ENCODE measurements at places on chromosomes 2 and 18.

DNA sequence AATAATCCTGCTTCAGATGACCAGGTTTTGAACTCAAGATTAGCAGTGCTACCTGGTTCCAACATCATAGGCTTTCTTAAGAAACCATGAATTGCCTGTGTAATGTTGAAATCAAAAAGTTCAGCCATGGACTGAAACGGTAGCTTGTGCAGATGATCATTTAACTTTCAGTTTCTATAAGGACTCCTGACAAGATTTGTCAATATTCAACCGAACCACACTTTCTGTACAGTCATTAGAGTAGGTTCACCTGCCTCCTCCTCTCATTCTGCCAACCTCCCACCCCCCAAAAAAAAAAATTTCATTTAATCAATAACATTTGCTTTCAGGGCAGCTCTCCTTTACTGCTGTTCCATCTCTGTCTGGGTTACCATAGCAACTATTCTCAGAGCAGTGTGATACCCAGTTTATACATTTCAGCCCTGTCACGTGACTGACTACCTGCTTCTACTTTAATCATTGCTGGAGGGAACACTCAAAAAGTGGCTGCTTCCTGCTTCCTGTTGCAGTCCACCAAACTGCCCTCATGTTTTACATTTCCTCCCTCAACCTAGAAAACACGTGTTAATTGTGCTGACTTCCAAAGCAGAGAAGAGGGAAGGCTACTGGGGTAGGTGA, 275.5 kb downstream of the SS18 start:
- DNase-seq: no peak

GRCh38 chr18:49524349-49524748, 37.3 kb upstream of the C18orf32 start:
- no peak for DNase-seq

GRCh38 chr18:10099539-10100140, 185.8 kb downstream of the VAPA start:
- no peak for DNase-seq

GRCh38 chr2:5287558-5288334, 404.4 kb upstream of the SOX11 start:
- no peak for DNase-seq

DNA sequence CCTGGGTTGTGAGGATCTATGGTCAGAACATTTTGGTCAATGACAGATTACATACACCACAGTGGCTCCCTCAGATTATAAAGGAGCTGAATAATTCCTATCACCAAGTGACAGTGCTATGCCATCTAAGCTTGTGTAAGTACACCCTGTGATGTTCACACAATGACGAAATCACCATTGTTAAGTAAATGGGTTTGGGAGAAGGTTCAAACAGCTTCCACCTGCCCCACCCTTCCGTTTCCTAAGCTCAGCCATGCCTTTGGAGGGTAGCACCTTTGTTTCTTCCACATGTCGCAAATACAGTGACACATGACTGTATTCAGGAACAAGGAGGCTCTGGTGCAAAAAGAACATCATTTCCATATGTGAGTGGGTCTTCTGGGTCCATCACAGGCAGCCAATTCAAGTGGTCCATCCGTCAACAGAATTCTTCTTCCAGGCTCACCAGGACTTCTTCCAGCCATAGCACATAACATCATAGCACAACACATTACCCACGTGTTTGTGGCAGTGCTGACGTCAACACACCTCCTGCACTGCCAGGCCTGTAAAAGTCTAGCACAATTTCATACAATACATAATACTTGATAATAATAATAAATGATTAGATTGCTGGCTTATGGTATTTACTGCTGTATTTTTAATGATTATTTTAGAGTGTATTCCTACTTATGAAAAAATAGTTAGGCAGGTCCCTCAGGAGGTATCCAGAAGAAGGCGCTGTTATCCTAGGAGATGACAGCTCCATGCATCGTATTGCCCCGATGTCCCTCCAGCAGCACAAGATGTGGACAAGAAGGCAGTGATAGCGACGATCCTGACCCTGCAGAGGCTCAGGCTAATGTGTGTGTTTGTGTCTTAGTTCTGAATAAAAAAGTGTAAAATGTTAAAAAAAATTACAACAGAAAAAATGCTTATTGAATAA, 264.8 kb downstream of the ANAPC1 start:
- DNase-seq: no peak

GRCh38 chr18:46569211-46569610, 87.8 kb downstream of the LOXHD1 start:
- no peak for DNase-seq

- no peak for DNase-seq
Observed at GRCh38 chr18:5620289-5620688, 76.5 kb upstream of the EPB41L3 start.

DNA sequence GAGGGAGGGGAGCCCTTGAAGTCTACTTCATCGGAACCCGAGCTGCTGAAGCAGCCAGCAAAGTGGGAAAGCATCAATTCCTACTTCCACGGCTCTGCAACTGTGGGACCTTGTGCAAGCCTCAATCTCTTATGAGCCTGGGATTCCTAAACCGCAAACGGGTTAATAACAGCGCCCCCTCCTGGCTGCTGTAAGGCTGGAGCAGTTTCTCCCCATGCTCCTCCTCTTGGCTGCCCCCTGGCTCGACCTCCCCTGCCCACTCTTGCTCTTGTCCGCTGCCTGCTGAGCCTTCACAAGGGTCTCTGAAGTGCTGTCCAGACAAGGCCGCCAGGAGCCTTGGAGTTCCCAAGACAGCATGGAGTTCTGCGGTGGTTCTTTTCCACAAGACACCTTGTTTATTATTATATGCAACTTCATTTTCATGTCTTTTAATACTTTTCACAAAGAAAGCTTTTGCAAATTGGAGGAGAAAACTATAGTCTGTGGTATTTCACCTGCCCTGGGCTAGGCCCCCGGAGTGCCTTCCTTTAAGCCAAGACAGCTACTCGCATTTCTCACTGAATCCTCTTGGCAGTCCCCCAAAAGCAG, 157.2 kb downstream of the DDX1 start:
- DNase-seq: no peak

DNA sequence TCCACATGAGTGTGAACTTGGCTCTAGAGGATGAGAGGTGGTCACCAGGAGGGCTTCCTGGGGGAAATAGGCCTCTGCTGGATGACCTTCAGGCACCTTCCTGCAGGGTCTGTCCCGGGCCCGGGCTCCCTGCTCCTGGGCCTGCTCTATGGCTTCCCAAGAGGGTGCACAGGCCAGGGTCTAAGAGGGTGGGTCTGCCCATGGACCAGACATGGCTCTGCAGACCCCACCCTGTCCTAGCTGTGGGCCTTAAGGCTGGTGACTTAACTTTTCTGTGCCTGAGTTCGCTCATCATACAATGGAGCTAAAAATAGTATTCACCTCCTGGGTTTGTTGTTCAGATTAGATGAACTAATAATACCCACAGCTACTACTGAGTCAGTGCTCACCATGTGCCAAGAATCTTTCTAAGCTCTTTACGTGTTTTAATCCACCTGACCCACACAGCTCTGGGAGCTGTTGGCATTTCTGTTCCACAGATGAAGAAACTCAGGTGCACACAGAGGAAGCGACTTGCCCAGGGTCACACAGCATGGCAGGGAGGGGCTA, 14.4 kb downstream of the INHBB start:
- no peak for DNase-seq

DNA sequence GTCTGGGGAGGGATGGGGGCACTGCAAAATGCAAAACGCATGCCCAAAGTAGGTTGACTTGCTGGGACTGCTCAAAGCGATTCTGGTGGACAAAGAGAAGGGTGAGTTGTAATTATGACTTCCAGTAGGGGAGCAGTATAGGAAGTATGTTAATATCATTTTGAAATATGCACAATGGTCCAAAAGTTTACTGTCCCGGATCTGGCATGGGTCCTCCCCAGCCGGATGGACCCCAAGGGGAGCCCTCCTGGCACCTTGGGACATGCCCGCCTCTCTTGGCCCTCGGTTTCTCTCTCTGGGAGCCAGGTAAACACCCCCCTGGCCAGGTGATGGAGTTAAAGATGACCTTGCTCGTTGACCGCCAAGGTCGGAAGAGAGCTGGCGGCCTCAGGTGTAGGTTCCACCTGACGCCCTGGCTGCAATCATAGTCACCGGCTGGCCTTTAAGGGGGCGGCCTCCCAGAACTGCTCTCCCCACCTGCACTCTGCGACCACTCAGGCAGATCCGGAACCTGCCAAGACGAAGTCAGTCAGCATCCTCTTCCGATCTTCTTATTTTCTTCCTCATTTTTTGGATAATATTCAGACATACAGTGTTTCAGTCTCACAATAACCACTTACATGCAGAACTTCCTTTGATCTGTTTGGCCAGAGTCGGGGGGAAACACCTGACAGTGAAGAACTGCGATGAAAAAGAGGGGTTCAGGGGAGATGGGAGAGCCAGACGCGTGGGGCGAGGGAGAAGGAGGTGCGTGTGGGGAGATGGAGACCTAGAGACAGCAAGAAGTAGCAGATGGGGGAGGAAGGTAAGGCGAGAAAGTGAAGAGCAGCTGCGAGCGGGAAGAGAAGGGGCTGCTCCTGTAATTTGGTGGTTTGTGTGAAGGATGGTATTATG, 148.3 kb downstream of the MEIS1 start:
- DNase-seq: no peak

GRCh38 chr2:65475000-65475399, 42.6 kb upstream of the SPRED2 start:
- no peak for DNase-seq

DNA sequence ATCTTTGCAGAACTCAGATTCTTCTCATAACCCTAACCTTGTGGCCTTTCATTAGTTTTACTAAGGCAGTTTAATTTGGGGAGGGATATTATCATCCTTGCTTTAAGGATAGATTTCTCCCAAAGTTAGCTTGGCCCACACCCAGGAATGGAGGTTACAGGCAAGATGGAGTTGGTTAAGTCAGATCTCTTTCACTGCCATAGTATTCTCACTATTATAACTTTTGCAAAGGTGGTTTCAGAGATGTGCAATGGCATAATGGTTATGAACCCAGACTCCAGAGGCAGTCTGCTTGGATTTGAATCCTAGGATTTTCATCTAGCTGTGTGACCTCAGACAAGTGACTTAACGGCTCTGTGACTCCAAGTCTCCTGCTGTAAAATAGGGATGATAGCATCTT, 48.7 kb upstream of the NDUFV2 start:
- DNase-seq: no peak

GRCh38 chr18:21904856-21905255, 164.3 kb downstream of the MIB1 start:
- no peak for DNase-seq

DNA sequence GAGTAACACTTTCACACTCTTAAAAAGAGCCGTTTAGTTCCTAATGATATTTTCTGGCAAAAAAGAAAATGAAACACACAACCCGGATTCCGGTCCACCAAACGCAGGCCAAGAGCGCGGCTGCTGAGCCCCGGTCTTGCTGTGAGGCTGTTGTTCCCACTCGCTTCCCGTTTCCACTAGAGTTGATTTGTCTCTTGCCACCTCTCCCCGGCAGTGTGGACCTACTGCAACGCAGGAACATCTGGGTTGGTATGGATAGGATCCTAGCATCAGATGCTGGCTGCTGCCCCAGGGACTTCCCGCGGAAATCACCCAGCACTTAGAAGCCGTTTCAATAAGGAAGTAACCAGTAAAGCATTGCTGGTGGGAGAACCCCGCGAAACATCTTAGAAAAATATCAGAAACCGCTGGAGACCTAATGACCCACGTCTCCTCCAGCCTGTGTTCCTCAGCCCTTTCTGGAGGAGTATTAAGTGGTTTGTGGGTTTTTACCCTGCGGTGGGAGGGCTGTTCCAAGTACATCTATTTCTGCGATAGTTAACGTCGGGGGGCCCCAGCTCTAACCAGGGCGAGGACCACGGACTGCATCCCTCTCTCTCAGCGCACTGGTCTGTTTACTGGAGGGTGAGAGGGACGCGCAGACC, 939 bp downstream of the DOCK10 start:
- peak; percentile 64 for DNase-seq

DNA sequence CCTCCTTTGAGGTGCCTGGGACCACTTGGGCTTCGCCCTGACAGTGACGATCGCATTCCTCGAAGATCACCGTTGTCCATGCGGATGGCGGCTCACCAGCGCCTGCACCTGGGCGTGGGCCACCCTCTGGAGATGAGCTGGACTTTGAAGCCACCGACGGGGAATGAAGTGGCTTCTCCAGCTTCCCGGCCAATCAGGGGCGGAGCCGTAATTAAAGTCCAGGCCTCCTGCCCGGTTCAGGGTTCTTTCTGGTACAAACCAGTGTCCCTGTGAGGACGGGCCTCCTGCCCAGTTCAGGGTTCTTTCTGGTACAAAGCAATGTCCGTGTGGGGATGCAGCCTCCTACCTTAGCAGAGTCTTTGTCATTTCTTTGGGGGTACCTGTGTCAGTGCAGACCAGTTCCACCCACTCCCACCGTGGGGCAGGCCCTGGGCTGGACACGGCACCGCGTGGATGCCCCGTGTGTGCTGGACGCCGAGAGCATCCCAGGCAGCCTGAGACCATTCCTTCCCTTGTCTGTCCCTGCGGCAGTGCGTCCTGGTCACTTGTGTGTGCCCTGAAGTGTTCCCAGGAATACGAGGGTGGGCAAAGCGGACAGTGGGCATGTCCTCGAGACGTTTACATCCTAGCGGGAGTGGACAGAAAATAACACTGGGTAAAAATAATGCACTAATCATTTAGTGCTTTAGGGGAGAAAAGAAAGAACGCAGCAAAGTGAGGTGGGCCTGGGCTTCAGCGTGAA, 55.0 kb downstream of the KCNG2 start:
- no peak for DNase-seq

All from stimulated activated CD8-positive, alpha-beta memory T cell treated with anti-CD3 and anti-CD28 coated beads, Interleukin-7, amount 100 ng/mL, for 4 hours (primary cell).